ENCODE measurements at places on chromosomes 16 and 17.

GRCh38 chr17:31401456-31402254 is 10.2 kb downstream of the RAB11FIP4 start:
- DNase-seq: no peak

DNA sequence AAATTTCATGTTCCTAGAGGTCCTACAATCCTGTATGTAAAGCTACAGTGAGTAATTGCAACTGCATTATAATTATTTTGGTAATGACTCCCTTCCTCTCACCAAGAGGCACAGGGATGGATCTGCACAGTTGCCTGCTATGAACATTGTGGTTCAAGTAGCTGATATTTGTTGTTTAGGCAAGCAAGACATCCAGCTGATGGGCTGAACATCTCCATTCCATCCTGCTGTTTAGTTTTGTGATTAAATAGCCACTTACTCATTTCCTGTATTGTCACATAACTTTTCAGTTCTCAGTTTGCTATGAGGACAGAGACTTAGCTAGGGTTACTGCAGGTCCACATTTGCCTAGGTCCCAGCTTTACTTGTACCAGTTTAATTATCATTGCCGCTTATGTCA is 181.2 kb upstream of the TBX2 start:
- peak; percentile 91 for DNase-seq

DNA sequence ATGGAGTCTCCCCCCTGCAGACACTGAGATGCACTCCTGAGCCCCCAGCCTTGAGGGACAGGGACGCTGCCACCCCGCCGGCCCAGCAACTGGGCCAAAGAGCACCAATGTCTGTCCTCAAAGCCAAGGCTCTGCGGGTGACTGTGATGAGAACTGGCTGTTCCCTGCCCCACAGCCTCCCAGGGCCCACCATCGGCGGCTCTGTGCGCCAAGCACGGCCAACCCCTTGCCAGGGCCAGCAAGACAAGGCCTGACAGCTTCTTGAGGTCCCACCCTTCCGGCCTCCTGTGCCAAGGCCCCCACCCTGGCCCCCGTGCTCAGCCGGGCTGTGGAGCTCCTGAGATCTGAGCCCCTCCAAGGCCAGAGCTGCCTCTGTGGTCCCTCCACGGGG is 34.2 kb upstream of the PABPN1L start:
- no peak for DNase-seq

DNA sequence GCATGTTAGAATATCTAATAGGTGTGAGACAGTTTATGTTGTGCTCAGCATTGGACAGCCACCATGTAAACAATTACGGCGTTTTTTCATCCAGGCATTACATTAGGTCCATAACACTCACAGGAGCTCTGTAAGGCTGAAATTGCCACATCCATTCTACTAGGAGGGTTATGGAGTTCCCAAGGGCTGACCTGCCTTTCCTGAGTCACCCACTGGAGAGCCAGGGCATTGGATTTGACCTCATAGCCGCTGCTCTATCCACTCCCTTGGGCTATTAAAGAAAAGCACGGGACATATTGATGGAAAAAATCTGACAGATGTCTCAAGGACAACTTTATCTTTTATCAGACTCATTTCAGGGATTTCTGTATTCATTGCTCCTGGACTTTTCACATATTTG is 306.3 kb upstream of the HSBP1 start:
- DNase-seq: peak; percentile 32

DNA sequence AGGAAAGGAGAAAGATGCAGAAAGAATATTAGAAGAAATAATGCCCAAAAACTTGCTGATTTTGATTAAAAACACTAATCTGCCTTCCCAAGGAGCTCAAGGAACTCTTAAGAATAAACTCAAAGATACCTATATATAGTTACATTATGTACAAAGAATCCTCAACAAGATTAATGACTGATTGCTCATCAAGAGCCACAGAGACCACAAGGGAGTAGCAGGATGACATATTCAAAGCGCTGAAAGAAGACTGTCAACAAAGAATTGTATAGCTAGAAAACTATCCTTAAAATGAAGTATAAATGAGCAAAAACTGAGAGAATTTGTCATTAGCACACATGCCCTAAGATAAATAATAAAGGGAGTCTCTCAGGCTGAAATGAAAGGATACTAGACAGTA is 6.2 kb downstream of the LPCAT2 start:
- DNase-seq: peak; percentile 50

DNA sequence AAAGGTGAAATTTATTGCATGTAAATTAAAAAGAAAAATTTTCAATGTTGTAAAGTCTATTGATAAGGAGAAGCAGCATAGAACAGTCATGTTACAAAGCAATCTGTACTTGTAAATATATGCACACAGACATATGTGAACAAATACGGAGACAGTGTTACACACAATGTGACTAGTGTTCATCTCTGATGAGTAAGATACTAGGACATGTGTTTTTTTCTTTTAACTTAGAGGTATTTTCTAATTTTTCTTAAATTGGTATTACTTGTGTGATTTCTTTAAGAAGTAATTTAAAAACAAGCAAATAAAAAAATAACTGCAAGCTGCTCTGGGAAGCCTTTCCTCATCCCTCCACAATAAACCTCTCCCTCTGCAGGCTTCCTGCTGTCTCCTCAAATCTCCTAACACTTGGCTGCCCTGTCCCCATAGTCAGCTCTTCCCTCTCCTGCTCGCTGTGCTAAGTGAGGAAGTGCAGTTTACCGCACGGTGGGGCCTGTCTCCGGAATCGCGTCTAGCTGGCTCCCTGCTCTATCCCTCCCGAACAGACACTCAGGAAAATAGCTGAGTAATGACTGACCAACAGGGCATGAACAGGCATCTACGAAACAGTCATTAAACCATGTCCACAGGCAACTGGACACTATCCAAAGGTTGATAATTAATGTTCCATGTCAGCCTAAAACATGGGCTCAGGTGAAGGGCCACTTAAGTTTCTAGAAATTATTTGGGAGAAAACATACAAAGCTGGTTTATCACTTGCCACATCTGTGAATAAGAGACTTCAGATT is 35.9 kb downstream of the CMTM4 start:
- peak; percentile 95 for DNase-seq

GRCh38 chr17:44529864-44530263 is 26.7 kb upstream of the GPATCH8 start:
- DNase-seq: no peak

- DNase-seq: no peak
Observed at GRCh38 chr16:66226762-66227161, 139.7 kb upstream of the CDH5 start.

DNA sequence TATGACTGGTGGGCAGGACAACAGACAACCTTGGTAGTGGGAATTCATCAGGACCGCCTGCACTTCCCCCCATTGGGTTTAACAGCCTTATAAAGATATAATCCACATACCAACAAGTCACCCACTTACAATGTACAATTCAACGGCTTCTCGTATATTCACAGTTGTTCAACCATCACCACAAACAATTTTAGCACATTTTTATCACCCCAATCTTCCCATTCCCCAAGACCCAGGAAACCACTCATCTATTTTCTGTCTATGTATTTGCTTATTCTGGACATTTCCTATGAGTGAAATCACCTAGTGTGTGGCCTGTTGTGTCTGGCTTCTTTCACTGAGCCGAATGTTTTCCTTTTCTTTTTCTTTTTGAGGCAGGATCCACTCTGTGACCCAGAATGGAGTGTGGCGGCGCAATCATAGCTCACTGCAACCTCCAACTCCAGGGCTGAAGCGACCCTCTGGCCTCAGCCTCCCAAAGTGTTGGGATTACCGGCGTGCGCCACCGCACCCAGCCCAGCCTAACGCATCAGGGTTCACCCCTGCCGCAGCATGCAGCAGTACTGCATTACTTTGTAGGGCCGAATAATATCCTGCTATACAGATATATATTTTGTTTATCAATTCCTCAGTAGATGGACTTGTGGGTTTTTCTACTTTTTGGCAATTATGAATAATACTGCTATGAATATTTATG is 10.9 kb downstream of the ANKS3 start:
- no peak for DNase-seq

DNA sequence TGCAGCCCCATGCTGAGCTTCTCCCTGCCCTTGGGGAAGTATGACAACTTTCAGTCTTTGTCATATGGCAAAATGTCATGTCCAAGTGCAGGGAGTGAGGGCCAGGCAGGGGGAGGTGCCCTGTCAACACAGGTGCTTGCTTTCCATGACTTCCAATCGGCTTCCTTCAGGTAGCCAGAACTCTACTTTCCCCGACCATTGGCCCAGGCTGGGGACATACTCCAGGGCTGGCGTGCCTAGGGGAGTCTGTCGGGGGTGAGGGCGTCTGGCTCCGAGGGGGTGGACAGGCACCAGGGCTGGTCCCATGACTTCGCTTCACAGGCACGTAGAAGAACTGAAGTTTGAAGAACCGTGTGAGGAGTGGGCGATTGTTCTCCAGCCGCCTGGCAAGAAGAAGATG is 19.8 kb upstream of the PIK3R6 start:
- DNase-seq: no peak

DNA sequence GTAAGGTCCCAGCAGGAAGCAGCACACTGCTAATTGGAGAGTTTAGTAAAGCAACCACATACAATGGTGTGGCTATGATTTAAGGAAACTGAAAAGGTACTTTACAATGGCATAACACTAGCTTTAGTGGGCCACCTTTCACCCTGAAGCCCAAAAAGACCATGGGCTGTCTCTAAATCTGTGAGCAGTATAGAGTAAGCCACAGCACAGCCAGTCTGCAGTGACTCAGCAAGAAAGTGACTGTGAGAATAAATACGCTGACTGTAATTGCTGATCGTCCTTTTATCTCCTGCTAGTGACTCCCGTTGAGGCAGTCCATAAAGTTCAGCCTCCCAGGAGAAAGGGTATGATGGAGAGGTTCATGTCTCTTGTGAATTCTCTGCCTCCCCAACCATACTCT is 679.8 kb upstream of the KIF2B start:
- no peak for DNase-seq

DNA sequence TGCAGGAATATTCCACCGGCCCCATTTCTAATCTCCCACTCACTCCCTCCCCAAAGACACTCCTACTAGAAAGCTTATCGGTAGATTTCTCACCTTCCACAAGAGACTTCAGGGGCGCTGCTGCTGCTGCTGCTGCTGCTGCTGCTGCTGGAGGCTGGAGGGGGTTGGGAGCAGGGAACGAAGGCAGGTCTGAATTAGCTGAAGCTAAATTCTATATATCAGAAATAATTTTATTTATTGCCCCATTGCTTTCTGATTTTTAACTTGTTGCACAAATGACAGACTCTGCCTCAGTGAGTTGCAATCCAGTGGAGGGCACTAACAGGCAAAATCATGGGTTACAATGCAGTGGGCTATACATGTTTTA is 25.8 kb upstream of the HLF start:
- DNase-seq: peak; percentile 3

GRCh38 chr16:53668869-53669268 is 34.8 kb downstream of the RPGRIP1L start:
- DNase-seq: no peak

DNA sequence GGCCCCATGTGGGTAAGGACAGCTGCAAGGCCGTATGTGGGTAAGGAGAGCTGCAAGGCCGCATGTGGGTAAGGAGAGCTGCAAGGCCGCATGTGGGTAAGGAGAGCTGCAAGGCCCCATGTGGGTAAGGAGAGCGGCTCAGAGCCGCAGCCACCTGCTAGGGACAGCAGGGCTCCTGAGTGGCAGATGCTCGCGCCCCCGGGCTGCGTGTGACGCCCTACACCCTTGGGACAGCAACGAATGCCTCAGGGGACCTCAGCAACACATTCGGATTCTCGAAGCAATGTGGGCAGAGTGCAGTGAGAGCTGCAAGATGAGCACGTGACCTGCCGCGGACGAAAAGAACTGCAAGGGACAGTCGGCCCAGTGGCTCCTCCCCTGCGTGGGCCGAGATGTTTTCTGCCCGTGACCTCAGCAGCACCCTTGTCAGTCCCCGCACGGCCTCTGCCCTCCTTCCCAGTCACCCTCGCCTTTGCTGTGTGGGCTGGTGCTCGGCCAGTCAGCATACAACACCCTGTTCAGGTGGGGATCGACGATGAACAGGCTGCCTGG is 9.6 kb upstream of the SLC38A8 start:
- no peak for DNase-seq

DNA sequence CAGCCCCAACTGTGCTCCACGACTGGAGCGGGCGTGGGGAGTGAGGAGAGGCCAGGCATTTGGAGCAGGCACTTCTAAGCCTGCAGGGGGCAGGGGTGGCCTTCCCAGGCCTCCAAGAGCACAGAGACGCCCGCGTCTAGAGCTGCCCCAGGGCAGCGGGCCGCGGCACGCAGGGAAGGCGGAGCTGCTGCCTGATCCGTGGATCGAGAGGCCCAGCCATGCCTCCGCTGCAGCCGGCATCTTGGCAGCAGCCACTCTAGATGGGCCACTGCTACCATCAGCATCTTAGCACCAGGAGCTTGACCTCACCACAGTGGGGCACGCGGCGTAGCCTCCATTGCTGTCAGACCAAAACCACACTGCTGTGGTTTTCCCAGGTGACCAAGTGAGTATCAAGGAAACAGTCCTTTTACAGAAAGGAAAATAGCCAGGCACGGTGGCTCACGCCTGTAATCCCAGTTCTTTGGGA is 20.4 kb upstream of the WDR45B start:
- DNase-seq: peak; percentile 78

DNA sequence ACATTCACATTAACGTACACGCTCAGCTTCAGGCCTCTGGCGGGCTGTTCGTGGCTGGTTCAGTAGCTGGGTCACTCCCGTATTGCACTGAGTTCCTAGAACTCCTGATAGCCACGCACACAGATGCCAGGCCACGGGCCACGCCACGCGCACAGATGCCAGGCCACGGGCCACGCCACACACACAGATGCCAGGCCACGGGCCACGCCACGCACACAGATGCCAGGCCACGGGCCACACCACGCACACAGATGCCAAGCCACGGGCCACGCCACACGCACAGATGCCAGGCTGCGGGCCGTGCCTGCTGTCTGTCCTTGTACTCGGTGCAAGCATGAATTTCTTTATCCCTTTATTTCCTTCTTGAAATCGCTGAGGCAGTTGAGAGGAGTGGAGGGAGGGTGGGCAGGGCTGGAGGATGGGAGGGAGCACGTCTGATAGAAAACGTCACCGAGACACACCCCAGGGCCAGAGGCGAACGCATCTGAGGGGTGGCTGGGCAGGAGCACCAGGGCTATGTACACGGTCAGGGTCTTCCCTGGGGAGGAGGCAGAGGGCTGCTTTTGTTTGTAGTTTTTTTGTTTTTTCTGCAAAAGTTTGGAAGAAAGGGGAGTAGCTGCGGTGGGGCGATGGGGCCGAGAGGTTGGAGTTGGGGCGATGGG is 8.6 kb upstream of the PABPN1L start:
- no peak for DNase-seq

GRCh38 chr17:52762147-52762793 is 603.8 kb upstream of the CA10 start:
- no peak for DNase-seq

DNA sequence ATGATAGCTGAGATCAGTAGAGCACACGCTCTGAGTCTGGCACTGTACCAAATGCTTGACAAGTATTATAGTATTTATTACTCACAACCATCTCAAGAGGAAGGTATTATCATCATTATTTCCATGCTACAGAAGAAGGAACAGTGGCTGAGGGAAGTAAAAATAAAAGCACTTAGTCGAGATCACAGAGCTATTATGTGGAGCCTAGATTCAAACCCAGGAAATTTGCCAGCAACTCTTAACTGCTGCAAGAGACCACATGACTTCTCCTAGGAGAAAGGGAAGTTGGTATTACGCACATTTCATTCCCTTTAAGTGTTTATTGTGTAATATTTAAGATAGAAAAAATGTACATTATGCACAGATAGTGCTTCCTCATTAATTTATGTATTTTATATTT is 1.0 kb upstream of the RHOT1 start:
- DNase-seq: peak; percentile 87

- peak; percentile 12 for DNase-seq
Observed at GRCh38 chr17:55023626-55024025, 55.1 kb downstream of the STXBP4 start.
